Right lung (tissue), 10 donors: ENCODE measurements at places on chromosomes 6 and 20. TPM values are rescaled to one million over a fixed set of nuclear protein-coding genes. Genes with fewer than 3 reads are reported as not detected.

FAM120B gene
- polyA plus RNA-seq = 35.4 TPM

LRRC73 gene
- polyA plus RNA-seq = 0.88 TPM

IMPG1 gene
- 1.3 TPM for polyA plus RNA-seq

BPHL gene
- polyA plus RNA-seq = 37.7 TPM

TNFRSF6B gene
- 1.3 TPM for polyA plus RNA-seq

STMND1 gene
- 4.6 TPM for polyA plus RNA-seq

DLL1 gene
- polyA plus RNA-seq = 8.2 TPM

SPATA25 gene
- polyA plus RNA-seq = 2.4 TPM

ADAM33 gene
- polyA plus RNA-seq = 10.2 TPM

C2 gene
- polyA plus RNA-seq = 7.4 TPM

GHRH gene
- polyA plus RNA-seq = not detected

LHFPL5 gene
- polyA plus RNA-seq = not detected

RNF182 gene
- polyA plus RNA-seq = 5.0 TPM

SLPI gene
- 3.0 TPM for polyA plus RNA-seq

CCR6 gene
- not detected for polyA plus RNA-seq

RBM24 gene
- polyA plus RNA-seq = 14.2 TPM

C6orf15 gene
- not detected for polyA plus RNA-seq

GRM1 gene
- polyA plus RNA-seq = 0.05 TPM

CRISP2 gene
- 1.2 TPM for polyA plus RNA-seq

OR2H2 gene
- polyA plus RNA-seq = not detected

CST1 gene
- not detected for polyA plus RNA-seq

NTSR1 gene
- polyA plus RNA-seq = 0.08 TPM

SSTR4 gene
- 0.25 TPM for polyA plus RNA-seq

LTB gene
- 2.4 TPM for polyA plus RNA-seq

C6orf163 gene
- 6.3 TPM for polyA plus RNA-seq

WFDC5 gene
- polyA plus RNA-seq = not detected

SYCP2L gene
- polyA plus RNA-seq = 5.2 TPM

GATA5 gene
- 28.1 TPM for polyA plus RNA-seq

RRBP1 gene
- polyA plus RNA-seq = 88.2 TPM

ULBP2 gene
- 2.9 TPM for polyA plus RNA-seq

LYRM2 gene
- polyA plus RNA-seq = 40.9 TPM

PI3 gene
- not detected for polyA plus RNA-seq
